ENCODE measurements at places on chromosomes 12 and 14.

DNA sequence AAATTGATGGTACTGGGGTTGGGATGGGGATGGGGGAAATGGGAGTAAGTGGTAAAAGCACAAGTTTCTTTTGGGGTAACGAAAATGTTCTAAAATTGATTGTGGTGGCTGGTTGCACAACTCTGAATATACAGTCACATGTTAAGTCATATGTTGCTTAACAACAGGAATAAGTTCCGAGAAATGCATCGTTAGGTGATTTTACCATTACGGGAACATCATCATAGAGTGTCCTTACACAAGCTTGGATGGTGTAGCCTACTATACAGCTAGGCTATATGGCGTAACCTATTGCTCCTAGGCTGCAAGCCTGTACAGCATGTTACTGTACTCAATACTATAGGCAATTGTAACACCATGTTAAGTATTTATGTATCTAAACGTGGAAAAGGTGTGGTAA lies 31.0 kb downstream of the ITGA7 start:
- DNase-seq = no peak

- DNase-seq = no peak
Measured at GRCh38 chr14:100530270-100531072, 56.7 kb downstream of the BEGAIN start.

GRCh38 chr12:43638806-43639205 lies 86.8 kb upstream of the ADAMTS20 start:
- no peak for DNase-seq

GRCh38 chr12:112828541-112828940 lies 37.0 kb downstream of the RPH3A start:
- no peak for DNase-seq

GRCh38 chr14:65110525-65110924 lies 8.2 kb upstream of the MAX start:
- no peak for DNase-seq

DNA sequence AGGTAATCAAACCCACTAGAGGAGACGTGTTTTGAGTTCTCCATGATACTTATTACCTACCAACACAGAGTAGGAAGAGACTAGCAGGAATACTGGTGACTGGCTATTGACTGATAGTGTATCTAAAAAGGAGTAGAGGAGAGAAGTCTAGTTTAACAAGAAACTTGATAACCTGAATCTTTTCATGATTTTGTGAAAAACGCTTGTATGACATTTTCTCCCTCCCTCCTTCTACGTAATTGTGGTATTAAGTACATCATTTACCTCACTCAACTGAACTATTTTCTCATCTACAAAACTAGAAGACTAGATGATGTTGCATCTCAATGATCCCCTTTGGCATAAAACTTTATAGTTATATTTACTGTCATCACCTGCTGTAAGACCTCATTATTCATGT lies 107.4 kb downstream of the PPP1R12A start:
- DNase-seq = no peak

DNA sequence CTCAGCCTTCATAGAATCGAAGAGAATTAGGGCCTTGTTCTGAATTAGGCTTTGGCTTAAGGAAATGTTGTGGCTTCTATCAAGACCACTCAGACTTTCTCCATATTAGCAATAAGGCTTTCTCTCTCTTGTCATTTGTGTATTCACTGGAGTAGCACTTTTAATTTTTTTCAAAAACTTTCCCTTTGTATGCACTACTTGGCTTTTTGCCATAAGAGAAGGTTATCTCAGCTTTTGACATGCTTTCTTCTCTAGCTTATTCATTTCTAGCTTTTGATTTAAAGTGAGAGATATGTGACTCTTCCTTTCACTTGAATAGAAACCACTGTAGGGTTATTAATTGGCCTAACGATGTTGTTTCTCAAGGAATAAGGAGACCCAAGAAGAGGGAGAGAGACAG lies 244.2 kb downstream of the GPHN start:
- DNase-seq = no peak

DNA sequence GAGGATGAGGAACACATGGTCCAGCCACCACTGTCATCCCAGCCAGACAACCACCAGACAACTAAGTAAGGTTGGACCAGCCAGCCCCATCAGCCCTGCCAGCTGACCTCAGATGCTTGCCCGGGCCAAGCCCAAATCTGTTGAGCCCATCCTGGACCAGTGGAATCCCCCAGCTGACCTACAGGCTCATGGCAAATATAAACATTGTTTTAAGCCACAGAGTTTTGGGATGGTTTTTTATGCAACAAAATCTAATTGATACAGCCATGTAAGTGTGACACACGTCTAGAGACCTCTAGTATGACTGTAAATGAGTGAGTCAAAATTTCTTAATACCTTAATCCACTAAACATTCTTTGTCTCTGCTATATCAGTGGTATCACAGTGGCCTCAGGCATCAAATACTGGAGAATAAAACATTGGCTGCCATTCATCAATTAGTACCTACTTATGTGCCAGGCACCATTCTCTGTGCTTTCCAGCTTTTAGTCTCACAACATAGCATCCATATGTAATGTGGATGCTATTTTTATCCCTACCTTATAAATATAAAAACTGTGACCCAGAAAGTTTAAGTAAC lies 24.2 kb upstream of the NT5DC3 start:
- DNase-seq = no peak

GRCh38 chr12:29734734-29735133 lies 49.0 kb downstream of the TMTC1 start:
- DNase-seq = no peak

DNA sequence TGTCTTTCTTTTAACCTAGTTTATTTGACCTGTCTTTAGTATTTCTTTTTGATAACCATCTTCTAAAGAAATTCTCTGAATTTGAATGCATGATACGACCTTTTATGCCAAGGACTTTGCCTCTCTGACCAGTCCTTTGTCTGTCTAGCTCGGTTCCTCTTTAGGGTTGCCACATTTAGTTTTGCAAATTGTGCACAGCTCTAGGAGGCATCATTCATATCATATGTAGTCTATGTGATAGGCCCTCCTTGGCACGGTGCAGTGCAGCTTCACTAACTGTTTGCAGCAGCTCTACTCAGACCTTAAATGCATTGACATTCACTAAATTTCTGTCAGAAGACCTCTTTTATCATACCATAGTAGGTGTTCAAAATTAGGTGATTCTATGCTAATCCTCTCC lies 75.6 kb downstream of the USP15 start:
- DNase-seq = no peak

GRCh38 chr12:125287155-125287847 lies 222.1 kb downstream of the AACS start:
- DNase-seq = no peak

DNA sequence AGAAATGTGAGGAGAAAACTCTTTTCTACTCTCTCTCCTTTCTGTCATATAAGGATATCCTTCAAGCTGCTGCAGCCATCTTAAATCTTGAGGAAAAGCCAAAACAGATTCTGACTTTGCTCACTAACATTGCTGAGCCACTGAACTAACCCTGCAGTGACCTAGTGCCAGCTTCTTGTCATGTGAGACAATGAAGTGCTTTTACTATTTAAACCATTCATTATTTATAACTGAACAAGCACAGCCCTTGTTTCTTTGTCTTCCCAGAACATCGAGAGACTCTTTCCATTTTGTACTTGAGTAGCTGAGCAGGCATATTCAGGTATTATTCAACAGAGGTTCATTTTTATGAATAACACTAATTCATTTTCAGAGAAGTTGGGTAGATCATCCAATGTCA lies 455.0 kb upstream of the TMPO start:
- DNase-seq = no peak

DNA sequence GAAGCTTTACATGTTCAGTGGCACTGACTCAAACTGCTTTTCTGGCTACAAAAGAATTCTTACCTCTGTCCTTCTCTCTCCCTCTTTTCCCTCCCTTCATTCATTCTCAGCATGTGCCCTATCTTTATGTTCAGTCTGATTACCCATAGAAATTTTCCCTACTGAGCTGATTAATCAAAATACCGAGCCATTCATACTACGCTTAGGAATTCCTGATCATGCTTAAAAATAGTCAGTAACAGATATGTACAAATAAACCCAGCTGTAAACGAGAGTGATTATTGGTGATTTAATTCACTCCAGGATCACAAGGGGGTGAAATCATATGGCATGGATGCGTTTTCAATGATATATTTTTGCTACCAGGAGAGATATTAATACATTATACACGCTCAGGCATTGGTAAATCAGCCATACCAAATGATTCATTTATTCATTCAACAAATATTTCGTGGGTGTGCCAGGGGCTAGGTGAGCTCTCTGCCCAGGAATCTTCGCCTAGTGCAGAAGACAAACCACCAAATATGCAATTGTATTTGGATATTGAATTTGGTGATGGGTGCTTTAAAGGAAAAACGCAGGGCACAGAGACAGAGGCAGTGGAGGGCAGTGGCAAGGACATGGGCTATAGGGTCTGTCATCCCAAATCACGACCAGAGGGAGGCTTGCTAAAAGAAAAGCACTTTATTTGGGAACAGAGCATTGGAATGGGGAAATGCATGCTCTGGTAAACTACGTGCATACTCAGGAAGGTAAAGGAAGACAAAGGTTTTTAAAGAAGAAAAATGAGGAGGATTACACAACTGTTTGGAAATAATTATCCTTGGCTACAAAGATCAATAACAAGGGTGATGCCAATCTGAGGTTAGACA lies 13.9 kb upstream of the VRK1 start:
- DNase-seq = no peak

GRCh38 chr12:94458877-94459727 lies 565 bp downstream of the CEP83 start:
- no peak for DNase-seq

DNA sequence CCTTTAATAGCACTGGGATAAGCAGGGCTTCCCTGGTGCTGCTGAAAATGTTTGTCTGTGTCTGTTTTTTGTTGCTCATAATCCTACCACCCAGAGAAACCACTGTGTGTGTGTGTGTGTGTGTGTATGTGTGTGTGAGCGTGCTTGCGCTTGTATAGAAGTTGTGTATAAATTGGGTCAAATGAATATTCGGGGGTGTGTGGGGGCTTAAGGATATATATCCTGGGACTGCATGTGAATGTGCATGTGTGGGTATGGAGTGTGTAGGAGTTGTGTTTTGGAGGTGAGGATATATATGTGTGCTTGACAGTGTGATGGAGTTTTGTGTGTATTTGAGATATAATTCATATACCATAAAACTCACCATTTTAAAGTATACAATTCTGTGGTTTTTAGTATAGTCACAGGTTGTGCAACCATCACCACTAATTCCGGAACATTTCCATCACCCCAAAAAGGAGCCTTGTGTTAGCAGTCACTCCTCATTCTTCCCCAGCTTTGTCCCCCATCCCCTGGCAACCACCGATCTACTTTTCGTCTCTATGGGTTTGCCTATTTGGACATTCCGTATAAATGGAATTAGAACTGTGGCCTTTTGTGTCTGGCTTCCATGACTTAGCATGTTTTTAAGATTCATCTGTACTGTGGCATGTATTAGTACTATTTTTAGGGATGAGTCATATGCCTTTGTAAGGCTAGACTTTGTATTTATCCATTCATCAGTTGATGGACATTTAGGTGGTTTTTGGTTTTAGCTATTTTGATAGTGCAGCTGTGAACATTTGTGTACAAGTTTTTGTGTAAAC lies 25.6 kb downstream of the TCTN1 start:
- no peak for DNase-seq

DNA sequence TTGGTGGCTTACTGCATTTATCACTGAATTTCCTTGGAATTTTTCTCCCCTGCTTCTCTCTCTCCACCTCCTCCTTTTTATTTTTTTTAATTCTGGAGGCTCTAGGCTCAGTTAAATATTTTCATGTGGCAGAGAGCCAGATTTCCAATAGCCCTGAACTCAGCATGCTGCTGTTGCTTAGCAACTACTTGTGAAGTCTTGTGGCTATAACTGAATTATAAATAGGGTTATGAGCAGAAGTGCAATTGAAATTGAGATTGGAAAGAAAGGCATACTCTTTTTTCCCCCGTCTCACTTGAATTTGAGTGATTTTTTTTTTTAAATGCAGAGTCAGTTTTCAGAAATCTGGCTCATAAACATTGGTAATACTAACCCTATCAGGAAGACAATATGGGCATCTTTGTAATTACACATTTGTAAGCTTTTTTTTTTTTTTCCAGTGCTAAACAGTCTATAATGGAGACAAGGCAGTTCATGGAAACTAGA lies 38.3 kb downstream of the ATF7IP start:
- DNase-seq = no peak

- no peak for DNase-seq
Measured at GRCh38 chr12:114691196-114691595, 7.2 kb upstream of the TBX3 start.

GRCh38 chr12:119319638-119320037 lies 14.9 kb upstream of the CCDC60 start:
- no peak for DNase-seq

DNA sequence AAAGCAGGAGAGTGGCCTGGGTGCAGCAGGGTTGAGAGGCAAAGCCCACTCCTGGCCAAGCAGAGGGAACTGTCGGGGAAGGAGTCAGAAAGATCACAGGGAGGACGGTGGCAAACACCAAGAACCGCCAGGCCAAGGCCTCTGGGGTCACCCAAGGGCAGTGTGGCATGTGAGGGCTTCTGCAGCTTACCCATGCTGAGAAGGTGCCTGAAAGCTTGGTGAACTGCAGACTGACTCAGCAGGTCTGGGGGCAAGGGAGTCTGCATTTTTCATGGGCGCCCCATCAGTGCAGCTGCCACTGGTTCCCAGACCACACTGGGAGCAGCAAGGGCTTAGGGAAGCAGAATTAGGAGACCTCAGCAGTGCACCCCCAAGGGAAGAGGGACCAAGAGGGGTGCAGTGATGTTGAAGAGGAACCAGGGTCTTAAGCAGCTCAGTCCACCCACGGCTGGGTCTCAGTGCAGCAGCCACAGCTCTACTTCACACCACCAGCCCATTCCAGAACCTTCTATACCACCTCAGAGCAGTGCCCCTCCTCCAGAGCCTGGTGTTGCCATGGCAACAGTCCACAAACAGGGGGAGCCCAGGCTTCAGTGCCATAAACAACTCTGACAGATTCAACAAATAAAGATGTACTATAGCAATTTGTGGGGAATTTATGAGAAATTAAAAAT lies 59.4 kb downstream of the ITPK1 start:
- DNase-seq = no peak

DNA sequence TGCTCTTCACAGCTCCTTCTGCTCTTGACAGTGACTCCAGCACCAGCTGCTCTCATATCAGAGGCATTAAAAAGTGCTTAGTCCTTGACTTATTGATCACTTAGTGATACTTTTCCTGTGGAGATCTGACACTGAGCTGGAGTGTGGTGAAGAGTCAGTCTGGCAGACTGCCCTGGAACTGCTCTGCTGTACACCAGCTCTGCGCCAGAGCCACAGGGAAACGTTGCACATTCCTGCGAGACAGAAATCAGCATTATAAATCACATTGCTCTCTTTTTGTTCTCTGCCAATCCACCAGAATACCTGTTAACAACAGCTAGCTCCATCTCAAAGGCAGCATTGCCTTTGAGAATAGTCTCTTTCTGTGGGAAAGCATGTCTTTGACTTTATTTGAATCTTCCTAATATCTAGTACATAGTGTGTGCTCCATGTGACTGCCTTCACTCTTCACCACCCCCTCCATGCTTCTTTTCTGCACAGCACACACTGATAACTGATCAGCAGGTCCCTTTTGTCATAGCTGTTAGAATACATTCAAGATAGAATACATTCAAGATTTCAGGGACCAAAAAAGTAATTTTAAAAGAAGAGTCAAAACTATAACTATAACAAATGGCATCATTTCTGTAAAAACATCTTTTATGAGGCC lies 48.2 kb upstream of the VSX2 start:
- DNase-seq = no peak

GRCh38 chr12:92735131-92735721 lies 32.4 kb downstream of the PLEKHG7 start:
- DNase-seq = no peak

GRCh38 chr12:82754856-82755255 lies 68.2 kb downstream of the TMTC2 start:
- no peak for DNase-seq

GRCh38 chr12:2297658-2298057 lies 244.9 kb downstream of the CACNA1C start:
- DNase-seq = no peak
